ENCODE measurements at places on chromosomes 7 and 10.

GRCh38 chr10:8404721-8405120, 350.2 kb downstream of the GATA3 start:
- DNase-seq = no peak

DNA sequence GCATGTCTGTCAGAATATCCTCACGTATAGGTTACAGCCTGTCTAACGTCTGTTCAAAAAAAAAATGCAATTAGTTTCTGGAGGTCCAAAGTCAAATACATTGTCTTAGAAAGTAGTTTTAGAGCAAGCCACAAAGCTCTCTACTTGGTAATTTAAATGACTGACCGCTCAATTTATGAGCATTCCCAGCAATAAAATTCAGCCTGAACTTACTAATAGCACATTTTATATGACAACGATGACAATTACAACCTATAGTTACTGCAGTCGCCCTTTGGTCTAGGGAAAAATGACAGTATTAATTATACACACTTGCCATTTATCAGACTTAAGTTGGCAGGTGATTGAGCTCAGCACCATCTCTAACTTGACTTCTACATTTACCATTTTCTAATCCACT, 425.8 kb upstream of the STEAP1 start:
- DNase-seq = no peak

GRCh38 chr10:133455196-133455595, 1.5 kb downstream of the SCART1 start:
- DNase-seq = no peak

- no peak for DNase-seq
These were observed 28.6 kb upstream of the ADD3 start for GRCh38 chr10:109979215-109979614.

- no peak for DNase-seq
These were observed 294.2 kb downstream of the IPMK start for GRCh38 chr10:57973451-57973850.

DNA sequence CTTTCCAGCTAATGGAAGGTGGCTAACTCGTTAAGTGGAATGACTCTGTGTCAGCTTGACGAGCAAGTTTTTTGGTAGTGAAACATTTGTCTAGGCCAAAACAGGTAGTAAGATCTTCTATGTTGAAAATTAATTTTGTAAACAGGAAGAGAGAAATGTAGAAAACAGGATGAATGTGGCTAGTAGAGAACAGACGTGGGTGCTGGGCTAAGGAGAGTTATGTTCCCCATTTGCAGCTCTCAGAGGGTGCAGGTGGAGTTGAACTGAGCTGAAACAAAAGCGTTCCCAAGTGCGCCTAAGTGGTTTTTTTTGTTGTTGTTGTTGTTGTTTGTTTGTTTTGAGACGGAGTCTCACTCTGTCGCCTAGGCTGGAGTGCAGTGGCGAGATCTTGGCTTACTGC, 59.5 kb upstream of the SRPK2 start:
- no peak for DNase-seq

DNA sequence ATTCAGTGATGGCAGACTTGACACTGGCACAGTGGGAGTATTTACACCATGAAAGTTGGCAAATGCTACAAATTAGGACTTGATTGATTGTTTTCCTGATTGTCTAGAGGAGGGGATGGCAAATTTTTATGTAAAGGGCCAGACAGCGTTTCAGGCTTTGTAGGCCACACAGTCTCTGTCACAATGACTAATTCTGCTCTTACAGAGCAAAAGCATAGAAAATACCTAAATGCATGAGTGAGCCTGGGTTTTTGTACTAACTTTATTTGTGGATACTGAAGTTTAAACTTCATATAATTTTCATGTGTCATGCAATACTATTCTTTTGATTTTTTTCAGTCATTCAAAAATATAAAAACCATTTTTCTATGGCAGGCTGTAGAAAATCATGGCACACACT, 9.0 kb upstream of the ARMS2 start:
- no peak for DNase-seq

GRCh38 chr10:306675-307185, 171.5 kb downstream of the ZMYND11 start:
- peak; percentile 79 for DNase-seq

DNA sequence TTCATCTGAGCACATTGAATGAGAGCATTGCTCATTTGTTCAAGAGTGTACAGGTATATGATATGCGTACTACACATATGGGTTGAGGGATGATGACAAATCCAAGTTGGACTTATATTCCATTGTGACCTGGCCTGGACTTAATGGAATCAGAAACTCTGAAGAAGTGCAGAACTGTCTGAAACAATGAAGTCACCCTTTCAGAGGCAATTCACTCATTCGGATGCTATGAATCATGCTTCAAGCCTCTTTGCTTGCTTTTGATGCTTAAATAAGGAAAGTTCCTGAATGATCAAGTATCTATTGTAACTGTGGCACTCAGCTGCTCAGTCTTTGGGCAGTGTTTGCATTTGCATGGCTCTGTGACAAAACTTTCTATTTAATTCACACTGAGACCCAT, 93.4 kb downstream of the ZNF365 start:
- no peak for DNase-seq

GRCh38 chr10:48444266-48444665, 137.8 kb downstream of the MAPK8 start:
- peak; percentile 92 for DNase-seq

- DNase-seq = no peak
These were observed 43.3 kb upstream of the CNNM1 start for GRCh38 chr10:99285881-99286280.

GRCh38 chr7:87599336-87599735, 1.3 kb downstream of the ABCB1 start:
- DNase-seq = no peak

- no peak for DNase-seq
These were observed 2.2 kb upstream of the RSU1 start for GRCh38 chr10:16819436-16819835.

DNA sequence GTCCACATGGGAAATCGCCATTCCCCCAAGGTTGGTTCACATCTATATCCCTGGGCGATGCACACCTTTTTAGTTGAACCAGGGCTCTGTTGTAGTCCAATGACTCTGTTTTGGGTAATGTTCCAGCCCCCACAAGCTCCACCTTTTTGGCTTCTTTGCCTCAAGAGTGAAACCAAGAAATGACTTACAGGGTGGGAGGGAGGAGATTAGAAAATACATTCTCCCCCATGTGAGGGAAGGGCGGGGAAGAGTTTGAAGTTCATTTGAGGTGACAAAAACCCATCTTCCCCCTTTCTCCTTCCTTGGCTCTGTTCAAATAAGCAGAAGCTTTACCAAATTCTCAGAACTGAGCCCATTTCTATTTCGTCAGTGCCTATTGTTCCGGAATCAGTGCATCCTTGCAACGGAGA, 82.8 kb downstream of the GATA3 start:
- DNase-seq = no peak

DNA sequence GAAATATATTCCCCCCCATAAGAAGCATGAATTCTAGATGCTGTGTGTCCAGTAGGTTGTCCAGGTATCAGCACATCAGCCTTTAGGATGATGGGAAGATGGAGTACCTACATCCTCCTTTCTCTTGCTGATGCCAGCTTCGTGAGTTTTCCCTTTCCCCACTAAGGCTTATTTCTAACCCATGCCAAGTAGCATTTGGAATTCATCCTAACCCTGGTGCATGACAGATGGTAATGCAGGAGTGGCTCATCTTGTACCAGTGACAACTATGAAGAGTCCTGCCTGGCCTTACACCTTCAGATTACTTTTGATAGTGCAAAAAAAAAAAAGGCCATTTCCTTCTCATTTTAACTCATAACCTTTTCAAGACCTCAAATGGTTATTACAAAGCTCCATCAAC, 58.7 kb downstream of the ARHGAP21 start:
- DNase-seq = no peak

DNA sequence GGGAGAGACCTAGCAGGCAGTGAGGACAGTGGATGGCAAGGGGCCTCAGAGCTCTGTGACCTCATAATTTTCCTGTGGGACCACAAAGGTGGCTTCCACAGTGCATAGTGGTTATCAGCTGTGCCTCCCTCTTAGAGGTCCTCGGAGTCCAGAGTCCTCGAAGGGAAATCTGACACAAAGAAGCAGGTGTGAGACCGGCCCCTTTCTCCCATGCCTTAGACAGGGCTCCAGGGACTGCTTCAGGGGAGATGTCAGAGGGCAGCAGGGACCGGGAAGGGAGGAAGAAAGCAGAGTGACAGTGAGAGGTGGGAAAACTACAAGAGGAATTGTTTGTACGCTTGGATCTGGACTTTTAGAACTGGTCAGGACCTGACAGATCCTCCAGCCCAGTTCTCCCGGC, 66.3 kb downstream of the BAMBI start:
- peak; percentile 5 for DNase-seq

DNA sequence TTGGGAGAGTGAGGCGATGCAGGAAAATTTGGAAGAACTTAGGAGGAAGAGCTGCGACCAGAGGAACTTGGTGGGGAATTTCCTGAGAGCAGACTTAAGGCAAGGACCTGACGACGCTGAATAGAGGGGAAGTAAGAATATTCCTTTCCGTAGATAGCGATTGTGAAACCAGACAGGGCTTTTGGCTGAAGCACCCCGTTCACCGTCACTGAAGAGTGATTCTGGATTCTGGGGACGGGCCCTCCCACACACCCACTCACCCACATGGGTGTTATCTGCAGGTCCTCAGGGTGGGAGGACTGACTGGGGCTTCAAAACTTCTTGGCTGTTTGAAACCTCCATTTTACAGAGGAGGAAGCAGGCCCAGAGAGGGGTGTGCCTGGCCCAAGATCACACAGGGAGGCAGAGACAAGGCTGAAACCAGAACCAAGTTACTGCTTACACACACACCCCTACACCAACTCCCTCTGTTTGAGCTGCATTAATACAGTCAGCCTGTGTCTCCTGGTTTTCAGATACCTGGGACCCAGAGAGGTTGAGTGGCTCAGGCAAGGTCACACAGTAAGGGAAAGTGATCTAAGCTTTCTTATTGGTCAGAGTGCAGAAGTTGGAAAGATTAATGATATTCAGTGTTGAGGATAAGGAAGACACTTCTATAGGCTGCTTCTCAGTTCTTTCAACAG, 37.2 kb upstream of the CDH23 start:
- DNase-seq = no peak

GRCh38 chr7:33757050-33757449, 148.3 kb upstream of the BMPER start:
- DNase-seq = no peak

- no peak for DNase-seq
These were observed 173.6 kb upstream of the CXCL12 start for GRCh38 chr10:44558521-44558920.

GRCh38 chr10:12587451-12587888, 238.1 kb downstream of the CAMK1D start:
- peak; percentile 69 for DNase-seq

- DNase-seq = no peak
These were observed 162.7 kb downstream of the DIP2C start for GRCh38 chr10:526651-527312.

DNA sequence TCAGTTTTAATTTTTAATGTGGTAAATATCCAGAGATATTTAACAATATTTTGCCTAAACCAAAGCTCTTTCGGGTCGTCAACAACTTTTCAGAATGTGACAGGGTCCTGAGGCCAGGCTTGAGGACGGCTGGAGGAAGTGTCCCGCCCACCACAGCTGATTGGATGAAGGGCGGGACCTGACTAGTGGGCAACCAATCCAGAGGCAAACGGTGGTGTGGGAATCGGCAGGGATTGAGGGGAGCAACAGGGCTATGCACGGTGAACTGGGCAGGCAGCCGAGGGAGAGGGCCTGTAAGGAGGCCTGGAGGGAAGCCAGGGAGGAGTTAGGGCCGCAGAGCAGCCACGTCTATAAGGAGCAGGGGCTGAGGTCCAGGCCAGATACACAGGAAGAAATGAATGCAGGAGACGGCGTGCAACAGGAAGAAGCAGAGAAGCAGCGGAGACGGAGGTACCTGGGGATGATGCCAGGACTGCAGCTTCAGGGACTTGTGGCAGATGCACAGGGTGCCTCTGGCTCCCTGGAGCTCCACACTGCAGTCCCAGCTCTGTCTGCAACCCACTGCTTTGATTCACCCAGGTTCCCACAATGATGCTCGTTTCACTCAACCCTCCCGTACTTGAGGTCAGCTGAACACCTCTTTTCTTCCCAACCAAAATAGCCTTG, 46.1 kb upstream of the ZMIZ1 start:
- no peak for DNase-seq

GRCh38 chr7:25084821-25085220, 40.2 kb downstream of the CYCS start:
- DNase-seq = no peak

GRCh38 chr10:5040010-5040673, 36.5 kb upstream of the AKR1C2 start:
- no peak for DNase-seq

DNA sequence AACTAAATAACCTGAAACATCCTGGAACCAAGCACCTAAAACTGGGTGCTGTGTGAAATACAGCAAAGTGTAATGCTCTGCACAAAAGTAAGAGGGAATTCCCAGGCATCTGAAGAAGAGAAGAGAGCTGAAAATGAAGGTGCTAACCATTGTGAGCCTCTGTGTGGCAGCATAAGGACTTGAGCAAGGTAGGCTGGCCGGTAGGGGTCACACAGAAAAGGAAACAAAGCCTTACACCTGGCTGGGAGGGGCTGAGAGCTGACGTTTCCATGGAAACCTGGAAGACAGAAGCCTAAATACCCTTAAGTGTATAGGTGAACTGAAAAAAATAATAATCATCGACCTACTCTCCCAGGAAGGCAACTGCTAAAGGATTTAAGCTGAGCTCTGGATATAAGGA, 48.6 kb downstream of the CUL1 start:
- peak; percentile 93 for DNase-seq

GRCh38 chr7:95155965-95156364, 168.4 kb downstream of the PON1 start:
- no peak for DNase-seq

GRCh38 chr7:102045681-102046372, 228.4 kb downstream of the CUX1 start:
- no peak for DNase-seq

DNA sequence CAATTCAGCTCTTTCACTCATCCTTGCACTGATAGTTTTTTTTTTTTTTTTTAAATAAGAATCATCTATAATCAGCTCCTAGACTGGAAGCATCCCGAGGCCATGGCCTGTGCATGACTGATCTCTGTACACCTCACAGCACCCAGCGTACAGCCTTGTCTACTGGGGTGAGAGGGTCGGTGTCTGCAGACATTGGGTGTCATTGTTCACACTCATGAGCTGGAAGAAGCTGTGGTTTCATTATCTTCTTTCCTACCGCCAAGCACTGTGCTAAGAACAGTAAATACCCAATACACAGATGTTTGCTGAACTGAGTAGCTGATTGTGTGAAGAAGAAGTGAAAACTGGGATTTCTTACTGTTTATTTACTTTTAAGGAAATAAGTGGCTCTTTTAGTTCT, 123.6 kb downstream of the CLEC2L start:
- no peak for DNase-seq

- DNase-seq = no peak
These were observed 353.5 kb upstream of the HPS1 start for GRCh38 chr10:98800263-98800662.
